ENCODE measurements at places on chromosomes 5 and 9.

- DNase-seq: no peak
Observed at GRCh38 chr9:4026905-4027304, 273.0 kb downstream of the GLIS3 start.

- DNase-seq: no peak
Observed at GRCh38 chr5:143036146-143036927, 266.2 kb downstream of the ARHGAP26 start.

DNA sequence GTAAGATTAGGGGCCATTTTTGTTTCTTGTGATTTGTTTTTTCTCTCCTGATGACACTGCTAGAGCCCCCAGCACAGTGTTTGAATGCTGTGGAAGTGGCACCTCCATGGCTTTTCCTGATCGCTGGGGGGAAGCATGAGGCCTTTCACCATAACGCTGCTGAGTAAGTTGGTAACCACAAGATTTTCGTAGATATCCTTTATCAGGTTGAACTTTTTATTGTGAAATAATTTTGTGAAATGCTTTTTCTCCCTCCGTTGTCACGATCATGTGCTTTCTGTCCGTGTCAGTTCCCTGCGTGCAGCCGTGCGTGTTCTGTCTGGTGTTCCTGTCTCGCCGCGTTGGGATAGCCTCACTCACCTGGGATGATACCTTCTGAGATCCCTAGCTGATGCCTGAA lies 59.4 kb downstream of the EHMT1 start:
- no peak for DNase-seq

GRCh38 chr9:104843644-104844240 lies 79.8 kb downstream of the NIPSNAP3B start:
- no peak for DNase-seq

GRCh38 chr9:108618906-108619550 lies 236.8 kb downstream of the ACTL7B start:
- no peak for DNase-seq

DNA sequence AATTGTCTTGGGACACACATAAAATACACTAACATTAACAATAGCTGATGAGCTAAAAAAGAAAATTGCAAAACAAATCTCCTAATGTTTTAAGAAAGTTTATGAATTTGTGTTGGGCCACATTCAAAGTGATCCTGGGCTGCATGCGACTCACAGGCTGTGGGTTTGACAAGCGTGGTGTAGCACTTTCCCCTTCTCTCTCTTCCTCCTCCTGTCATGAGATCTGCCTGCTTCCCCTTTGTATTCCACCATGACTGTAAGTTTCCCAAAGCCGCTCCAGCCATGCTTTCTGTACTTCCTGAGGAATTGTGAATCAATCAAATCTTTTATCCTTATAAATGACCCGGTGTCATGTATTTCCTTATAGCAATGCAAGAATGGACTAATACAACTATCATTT lies 178.0 kb downstream of the TLR4 start:
- DNase-seq: no peak

DNA sequence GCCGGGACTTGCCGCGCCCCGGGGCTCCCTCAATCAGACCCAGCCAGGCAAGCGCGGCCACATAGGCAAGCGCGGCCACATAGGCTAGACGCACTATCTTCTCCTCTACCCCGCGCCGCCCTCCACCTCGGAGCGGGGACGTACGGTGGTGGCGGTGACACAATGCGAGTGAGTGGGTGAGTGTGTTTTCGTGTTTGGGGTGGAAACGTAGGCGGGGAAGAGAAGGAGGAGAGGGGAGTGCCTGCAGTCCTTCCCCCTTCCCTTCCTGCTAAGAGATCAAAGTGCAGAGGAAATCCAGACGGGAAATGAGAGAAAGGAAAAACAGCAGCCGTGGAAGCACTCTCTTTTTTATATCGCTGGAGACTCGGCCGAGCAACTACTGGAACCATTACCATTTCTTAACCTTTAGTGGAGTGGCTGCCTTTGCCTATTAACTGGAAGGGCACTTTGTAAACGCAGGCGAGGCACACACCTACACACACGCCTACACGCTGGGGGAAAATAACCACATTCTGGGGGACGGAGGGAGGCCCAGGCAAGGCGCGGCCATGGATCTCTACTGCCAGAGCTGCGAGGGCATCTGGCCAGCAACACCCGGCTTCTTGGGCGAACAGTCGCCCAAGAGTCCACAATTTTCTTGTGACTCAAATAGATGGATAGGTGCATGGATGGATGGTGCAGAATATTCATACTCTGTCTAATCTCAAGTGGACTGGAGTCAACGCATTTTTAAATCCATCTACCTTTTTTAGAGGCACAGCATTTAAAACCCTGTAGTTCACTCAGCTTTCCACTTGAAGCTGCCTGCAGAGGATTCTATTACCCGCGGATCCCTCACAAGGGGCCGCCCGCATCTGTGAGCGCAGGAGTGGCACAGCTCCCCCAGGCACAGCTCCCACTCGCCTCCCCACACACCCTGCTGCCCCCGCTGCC lies 2.1 kb downstream of the EDIL3 start:
- no peak for DNase-seq

DNA sequence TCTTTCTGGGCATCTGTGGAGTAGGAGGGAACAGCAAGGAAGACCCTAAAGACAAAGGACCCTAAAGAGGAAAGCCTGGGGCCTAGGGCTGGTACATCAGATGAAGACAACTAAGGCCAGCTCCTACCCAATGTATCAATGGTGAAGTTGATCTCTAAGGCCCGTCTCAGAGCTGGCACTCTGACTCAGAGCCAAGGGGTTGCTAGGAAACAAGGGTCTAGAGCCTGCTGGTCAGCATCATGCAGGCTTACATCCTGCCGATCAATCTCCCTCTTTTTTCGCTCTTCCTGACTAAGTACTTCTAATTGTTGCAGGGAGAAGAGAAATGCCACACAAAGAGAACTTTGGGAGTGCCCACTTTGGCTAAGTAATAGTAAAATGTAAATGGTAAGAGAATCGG lies 26.2 kb downstream of the TRIM32 start:
- DNase-seq: no peak

DNA sequence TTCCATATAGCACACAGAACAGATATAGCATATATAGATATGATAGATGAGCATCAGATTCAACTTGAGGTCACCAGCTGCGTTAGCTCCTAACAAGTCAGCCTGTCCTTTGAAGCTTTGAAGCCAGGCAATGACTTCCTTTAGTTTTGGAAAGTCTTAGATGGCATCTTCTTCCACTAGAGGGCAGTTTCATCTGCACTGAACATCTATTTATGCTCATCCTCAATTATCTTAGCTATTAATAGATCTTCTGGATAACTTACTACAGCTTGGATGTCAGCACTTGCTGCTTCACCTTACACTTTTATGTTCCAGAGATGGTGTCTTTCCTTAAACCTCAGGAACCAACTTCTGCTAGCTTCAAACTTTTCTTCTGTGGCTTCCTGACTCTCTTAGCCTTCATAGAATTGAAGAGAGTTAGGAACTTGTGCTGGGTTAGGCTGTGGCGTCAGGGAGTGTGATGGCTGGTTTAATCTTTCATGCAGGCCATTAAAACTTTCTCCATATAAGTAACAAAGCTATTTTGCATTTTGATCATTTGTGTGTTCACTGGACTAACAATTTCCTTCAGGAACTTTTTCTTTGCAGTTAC lies 1401.4 kb downstream of the EFNA5 start:
- no peak for DNase-seq

GRCh38 chr9:37936965-37937364 lies 33.0 kb upstream of the SLC25A51 start:
- DNase-seq: no peak

- DNase-seq: no peak
Observed at GRCh38 chr5:396531-396961, 46.4 kb upstream of the EXOC3 start.

- DNase-seq: no peak
Observed at GRCh38 chr9:76116913-76117312, 226.4 kb downstream of the PCSK5 start.

DNA sequence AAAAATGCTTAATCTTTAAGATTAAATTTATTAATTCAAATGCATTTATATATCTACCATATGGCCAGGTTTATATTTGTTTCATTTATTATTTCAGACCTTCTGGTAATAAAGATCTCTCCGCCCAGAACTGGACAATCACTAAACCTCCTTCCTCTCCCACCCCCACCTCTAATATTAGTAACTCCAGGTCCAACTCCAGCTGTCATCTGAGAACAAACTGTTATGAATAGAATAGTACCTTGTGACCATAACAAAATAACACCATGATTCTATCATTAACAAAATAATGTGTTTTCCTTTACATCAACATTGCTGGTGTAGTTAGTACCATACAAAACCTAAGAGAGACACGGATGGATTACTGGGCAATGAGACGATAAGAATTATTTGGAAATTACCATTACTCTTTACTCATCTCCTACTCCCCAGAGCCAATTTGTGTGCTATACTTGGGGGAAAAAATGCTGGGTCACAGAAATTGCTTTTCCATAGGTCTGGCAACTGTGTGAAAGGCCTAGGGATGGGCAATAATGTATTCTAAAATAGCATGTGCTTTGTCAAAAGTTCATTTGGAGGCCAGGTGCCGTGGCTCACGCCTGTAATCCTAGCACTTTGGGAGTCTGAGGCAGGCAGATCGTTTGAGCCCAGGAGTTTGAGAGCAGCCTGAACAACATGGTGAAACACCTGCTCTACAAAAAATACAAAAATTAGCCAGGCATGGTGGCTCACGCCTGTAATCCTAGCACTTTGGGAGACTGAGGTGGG lies 186.1 kb downstream of the ENC1 start:
- no peak for DNase-seq

GRCh38 chr5:147559749-147560148 lies 49.9 kb upstream of the DPYSL3 start:
- no peak for DNase-seq

DNA sequence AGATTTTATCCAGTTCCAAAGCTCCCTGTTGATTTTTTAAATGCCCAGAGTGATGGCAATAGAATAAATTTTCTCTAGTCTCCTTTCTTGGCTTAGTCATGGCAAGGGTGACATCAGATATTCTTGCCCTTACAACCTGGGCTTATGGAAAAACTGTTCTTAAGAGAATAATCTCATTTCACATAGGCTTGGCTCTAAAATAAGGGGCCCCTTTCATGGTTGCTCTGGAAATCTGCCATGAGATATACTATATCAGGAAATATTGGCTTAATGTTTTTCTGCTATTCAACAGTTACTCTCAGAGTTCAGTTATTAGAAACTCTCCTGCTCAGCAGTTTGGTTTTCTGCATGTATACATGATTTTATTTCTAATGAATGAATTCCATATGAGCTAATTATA lies 7.8 kb downstream of the HMHB1 start:
- DNase-seq: no peak

GRCh38 chr5:41334758-41335157 lies 121.4 kb upstream of the C6 start:
- no peak for DNase-seq

GRCh38 chr5:157166214-157167213 lies at the start of gene GARIN3:
Gene GARIN3 (minus strand): TSS chr5:157166264. CDS start chr5:157166168, 96 bp downstream.
- no peak for DNase-seq

DNA sequence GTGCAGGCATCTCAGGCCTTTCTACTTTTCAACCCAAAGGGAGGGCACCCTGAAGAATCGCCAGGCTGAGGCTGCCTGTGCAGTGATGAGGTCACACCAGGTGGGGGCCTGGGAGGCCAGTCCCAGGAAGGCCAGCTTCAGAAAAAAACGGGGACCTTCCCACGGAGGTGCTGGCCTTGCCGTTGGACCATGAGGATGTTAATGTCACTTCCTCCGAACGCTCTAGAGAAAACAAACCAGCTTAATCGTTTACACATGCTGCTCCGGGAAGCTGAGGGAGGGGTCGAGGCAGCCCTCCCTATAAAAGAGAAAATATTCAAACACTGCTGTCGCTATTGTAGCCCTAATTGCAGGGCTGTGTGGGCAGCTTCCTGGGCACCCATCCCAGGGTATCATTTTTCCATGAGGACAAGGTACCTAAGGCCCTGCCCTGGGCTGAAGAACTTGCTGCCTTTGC lies 27.0 kb downstream of the PTGES start:
- no peak for DNase-seq

- DNase-seq: no peak
Observed at GRCh38 chr9:117546894-117547678, 132.2 kb upstream of the ASTN2 start.

- DNase-seq: no peak
Observed at GRCh38 chr5:124238350-124238749, 508.1 kb downstream of the ZNF608 start.

DNA sequence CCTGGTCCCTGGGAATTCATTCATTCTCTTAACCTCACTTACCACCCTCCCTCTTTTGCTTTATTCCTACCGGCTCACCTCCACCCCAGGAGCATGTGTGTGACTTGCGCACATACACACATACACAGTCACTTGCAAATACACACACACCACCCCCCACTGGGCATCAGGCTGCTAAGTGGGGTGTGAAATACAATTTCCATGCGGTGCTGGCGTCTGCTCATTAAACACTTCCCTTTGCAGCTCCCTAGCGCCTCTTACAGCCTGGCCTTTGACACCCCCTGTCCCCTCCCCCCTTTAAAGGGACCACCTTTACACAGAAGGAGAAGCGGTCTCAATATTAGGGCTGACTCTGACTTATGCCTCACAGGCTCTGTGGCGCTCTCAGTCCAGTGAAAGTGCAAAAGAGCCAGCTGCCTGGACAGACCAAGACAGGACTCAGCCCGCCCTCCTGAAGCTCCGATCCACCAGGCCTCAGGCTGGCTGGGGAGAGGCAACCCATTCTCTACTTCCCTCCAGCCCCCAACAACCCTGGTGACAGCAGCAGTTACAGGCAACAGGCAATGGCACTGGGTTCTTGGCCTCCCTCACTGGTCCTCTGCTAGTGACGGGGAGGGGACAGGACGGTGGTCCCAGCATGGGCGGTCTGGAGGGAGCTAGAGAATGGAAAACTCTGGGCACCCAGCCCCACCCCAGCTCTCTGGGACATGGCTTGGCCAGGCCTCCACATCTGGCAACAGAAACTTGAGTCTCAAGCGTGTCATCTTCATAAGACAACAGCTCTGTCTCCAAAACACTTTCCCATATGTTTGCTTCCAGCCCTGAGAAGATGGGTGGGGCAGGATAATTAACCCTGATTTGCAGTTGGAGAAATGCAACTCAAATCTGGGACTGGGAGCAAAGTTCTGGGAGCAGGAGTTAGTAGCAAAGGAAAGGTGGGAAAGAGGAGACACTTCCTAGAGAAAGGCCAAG lies 12.0 kb downstream of the ENHO start:
- no peak for DNase-seq

GRCh38 chr5:113488645-113489184 lies 462 bp upstream of the MCC start:
- DNase-seq: no peak

- no peak for DNase-seq
Observed at GRCh38 chr5:33316773-33317172, 124.0 kb upstream of the TARS1 start.

GRCh38 chr5:53779541-53779981 lies 219.1 kb downstream of the NDUFS4 start:
- DNase-seq: no peak

DNA sequence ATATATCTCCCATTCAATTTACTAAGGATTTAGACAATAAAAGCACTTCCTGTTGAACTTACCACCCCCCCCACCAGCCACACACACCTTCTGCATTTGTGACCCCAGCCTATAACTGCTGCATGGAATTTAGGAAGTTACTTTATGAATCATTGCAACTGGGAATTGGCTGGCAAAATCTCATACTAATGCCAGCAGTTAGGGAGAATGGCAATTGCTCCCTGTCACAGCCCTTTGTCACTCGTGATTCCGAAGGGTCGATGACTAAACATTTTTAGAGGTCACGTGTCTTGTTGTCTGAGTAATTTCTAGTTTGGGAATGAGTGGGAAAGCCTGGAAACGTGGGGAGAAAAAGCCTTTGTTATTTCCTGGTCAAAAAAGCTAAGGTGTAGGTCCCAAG lies 46.6 kb upstream of the PCA3 start:
- DNase-seq: no peak
